ENCODE measurements at places on chromosomes 1 and 21.

DNA sequence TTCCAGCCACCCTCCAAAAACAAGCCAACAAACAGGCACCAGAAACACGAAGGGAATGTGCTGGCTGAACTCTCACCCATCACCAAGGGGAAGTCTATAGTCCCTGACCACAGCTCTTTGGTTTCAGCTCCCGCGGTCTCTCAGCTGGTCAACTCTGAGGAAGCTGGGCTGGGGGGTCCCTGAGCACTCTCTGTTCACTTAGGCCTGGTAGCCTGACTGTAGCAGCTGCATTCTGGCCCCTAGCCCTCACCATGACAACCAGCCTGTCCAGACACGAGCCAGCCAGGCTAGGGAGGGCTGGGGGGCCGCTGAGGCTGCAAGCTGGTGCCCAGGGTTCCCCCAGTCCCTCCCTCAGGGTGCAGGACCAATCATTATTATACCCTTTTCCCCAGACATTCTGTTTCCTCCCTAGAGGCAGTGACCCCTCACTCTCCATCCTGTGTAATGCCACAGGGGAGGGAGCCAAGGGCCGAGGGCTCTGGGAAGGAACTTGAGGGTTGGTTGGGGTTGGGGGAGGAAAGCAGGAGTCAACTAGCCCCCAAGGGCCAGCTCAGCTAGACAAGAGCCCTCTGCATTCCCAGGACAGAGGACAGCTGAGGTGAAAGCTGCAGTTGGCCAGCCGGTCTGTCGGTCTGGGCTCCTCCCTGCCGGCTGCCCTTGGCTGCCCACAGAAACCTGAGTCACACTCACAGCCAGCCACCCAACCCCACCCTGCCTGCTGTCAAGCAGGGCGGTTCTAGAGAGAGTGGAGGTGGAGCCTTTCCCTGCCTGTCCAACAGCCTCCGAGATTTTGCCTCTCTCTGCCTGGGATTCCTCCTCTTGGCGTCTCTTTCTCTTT is 1.2 kb upstream of the TRAPPC3 start:
- ATAC-seq = peak; percentile 68

DNA sequence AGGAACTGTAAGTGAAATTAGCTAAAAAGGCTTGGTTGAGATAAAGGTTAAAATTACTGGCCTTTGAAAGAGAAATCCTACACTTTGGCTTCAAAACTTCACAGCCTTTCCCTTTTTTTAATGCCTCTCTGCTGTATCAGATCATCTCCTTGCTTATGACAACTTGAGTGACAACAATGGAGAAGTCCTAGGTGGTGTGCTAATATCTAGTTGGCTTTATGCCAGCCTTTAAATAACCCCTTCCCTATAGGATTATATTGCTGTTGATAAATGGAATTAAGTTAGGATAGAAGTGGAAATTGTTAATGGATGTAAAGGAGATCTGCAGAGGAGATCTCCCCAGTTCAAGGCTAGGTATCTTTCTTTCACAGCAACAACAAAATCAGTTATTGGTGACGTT is 130.2 kb upstream of the ATP1B1 start:
- no peak for ATAC-seq

DNA sequence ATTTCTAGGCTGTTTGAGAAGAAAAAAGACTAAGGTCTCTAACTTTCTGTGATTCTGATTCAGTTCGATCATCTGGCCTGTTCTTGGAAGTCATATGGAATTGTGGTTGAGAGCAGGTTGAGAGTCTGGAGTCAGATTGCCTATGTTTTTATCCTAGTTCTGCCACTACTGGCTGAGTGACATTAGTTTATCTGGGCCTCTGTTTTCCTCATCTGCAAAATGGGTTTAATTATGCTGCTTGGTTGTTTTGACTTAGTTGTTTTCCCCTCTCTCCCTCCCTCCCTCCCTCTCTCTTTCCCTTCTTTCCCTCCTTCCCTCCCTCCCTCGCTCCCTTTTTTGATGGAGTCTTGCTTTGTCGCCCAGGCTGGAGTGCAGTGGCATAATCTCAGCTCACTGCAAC is 6.2 kb downstream of the MACF1 start:
- ATAC-seq = no peak

GRCh38 chr1:125065092-125065820 is 3880.5 kb downstream of the SRGAP2C start:
- ATAC-seq = no peak

DNA sequence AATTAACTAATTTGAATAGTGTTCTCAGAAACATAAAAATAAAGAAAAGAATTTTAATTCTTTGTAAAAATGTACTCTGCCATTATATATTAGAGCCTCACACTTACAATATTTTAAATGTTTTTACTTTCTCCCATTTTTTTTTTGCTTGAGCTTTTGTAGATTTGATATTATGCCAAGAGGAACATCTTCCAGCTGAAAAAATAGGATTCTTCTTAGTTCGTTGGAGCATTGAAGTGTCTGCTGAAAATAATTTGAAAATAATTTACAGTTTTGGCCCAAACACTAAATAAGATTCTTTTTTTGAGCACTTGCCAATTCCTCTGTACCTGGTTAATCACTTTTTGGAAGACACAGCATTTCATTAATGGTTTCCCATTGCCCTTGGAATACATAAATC is 175.0 kb upstream of the COL11A1 start:
- ATAC-seq = no peak

DNA sequence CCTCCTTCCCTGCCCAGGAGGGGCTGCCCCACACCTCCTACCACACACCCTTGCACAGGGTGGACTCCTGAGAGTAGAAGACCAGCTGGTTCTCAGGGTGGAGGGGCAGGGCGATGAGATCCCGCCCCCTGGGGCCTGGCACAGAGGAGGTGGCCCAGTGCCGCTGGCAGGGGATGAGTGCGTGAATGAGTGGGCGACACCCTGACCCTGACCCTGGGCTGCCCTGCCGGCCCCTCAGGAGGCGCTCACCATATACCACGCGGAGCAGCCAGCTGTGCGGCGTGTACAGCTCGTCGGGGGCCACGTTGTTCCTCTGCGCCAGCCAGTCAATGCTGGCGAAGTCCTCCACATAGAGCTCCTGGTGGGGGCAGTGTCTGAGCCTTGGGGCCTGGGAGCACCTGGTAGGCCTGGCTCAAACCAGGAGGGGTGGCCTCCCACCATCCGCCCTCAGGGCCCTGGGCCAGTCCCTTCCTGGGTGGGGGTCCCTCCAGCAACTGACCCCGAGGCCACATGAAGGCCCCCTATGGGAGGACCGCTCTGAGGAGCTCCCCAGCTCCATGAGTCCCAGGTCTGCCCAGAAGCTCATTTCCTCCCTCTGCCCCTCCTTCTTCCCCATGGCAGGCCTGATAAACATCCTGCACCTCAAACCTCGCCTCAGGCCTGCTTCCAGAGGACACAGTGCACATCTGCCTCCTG is 13.0 kb downstream of the LSS start:
- no peak for ATAC-seq

DNA sequence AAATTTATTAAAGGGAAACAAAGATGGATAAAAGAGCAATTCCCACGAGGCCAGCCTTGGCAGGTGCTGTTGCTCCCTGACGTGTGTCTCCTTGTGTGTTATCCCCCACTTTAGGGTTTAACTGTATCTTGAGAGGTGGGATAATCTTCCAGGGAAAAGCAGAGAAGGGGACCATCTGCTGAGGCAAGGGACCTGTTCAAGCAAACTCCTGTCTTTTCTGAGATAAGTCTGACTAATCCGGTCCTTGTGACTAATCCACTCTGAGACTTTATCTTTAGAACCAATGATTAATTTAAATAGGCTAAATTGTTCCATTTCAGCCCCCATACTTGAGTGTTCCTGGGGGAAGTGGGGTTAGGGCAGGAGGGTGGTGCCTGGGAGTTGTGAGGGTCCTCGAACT is 163.6 kb downstream of the CAMTA1 start:
- no peak for ATAC-seq

GRCh38 chr1:82390627-82391026 is 589.9 kb downstream of the ADGRL2 start:
- ATAC-seq = no peak

DNA sequence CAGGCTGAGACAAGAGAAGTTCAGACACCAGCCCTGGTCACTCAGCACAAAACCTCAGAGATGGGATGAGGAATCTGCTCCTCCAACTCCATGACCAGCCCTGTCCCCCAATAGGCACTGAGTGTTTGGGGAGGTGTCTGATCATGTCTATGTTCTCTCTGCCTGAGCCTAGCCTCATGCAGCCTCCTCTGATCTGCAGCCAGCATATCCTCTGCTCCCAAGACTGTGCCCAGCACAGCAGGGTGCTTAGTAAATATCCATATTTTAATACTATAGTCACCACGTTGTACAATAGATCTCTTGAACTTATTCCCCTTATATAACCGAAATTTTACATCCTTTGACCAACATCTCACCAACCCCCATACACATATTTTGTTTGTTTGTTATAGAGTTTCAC is 202.9 kb downstream of the MATN1 start:
- no peak for ATAC-seq

DNA sequence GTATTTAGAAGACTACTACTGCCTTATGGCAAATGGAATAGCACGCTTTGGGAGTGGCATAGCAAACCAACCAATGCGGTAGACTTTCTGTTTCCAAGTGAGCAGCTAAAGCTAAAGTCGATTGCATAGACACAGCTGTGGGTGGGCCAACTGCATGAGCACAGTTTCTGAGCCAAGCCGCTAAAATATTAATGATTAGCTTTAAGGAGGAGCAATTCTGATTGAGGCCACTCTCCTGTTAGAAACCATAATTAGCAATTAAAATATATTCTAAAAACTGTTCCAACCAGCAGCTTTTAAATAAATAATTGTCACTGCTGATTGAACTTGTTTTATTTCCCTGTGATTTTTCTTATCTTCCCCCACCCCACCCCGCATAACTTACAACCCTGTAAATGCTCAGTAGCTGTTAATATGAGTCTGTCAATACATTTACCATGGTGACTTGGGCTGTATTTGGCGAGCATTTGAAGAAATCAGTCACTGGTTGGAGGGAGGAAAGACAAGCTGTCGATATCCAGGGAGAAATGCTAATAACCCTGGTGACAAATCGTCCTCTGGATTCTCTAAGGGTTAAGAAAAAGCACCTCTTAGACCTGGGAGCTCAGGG is 32.2 kb downstream of the RNF220 start:
- no peak for ATAC-seq

DNA sequence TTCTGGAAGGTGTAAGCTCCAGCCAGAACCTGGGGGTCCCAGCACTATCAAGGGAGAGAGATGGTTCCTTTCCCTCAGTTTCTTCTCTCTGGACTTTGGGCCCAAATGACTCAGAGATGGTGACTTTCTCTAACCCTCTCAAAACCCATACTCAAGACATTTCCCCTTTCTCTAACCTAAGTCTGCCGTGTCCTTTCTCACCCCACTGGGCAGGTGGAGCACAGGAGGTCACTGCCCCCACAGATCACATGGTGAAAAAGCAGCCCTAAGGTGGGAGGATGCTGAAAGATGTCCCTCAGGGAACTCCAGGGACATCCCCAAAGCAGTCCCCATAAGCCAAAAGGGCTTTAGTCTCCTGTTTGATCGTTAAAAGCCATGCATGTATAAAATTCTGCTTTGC is 173.7 kb downstream of the HIVEP3 start:
- no peak for ATAC-seq

DNA sequence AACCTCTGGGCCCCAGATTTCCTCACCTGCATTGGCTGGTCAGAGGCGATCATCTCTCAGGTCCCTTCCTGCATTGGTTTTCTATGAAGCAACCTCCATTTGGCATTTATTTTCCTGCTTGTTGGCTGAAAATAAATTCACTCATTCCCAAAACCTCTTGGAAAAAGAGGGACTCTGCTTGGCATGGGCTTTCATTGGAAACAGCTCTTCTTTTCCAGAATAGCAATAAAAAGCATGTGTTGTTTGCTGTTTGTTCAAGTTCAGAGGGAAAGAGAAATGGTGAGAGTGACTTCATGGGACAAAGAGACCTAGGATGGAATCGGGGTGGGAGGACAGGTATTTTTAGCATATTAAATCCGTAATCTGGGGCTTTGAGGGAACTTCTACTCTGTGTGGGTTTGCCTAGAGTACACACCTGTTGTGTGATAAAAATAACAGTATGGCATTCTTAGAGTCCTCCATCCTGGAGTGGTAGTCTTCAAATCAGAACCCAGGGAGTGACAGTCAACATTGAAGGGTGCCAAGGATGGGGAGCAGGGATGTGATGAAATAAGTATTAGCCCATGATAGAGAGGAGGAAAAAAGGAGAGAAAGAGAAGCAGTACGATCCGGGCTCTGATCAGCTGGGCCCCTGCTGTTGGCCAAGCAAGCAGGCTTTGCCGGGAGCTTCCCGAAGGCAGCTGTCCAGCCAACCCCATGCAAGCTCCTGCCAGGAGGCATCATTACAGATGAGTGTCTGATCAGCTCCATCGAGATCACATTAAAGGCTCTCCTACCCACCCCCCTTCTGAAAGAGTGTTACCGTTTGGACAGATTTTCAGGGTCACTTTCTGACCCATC is 131.9 kb upstream of the NFIA start:
- ATAC-seq = no peak

GRCh38 chr1:184820218-184820750 is 65.6 kb upstream of the EDEM3 start:
- no peak for ATAC-seq

- ATAC-seq = no peak
These were observed 60.9 kb downstream of the SLX9 start for GRCh38 chr21:45000637-45001133.

- no peak for ATAC-seq
These were observed 602 bp downstream of the SH3BGRL3 start for GRCh38 chr1:26280333-26281042.

- no peak for ATAC-seq
These were observed 36.2 kb upstream of the C1QA start for GRCh38 chr1:22600071-22600816.

- ATAC-seq = peak; percentile 72
These were observed 1.0 kb downstream of the IQGAP3 start for GRCh38 chr1:156571261-156571852.

DNA sequence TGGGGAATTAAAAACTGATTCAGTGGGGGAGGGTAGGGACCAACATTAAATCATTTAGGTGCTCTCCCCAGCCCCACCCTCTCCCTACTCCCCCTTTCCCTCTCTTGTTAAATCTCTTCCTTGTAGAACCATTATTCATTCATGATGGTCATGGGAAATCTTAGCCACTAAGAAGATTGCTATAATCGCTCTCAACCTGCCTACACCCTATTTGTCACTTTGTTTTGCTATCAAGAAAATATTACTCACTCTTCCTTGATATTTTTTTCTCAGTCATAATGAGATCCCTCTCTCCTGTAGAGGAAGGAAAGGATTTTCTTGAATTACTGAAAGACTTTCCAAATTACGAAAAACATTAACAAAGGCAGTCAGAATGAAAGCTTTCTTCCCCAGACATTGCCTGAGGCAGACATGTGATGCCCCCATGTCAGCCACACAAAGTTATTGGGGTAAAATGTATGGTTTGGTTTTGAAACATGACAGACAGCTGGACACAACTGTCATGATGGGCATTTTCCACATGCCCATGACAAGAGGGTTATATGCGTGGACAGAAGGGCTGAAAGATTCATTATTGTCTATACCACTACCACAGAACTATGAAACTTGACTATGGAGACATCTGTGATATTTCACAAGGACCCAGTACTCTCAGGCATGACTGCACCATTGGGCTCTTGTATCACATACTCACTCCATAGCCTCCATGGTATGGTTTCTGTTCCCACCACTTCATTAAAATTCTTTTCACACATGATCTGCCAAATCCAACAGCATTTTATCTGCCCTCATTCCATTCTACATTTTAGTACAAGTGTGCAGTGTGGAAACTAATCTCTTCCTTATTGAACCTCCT is 420.1 kb downstream of the DISC1 start:
- peak; percentile 87 for ATAC-seq

GRCh38 chr1:44315521-44315920 is 39.5 kb downstream of the ERI3 start:
- ATAC-seq = no peak
